ENCODE measurements at places on chromosomes 6 and 20.

GRCh38 chr6:22102671-22103070 lies 194.2 kb downstream of the PRL start:
- no peak for DNase-seq

DNA sequence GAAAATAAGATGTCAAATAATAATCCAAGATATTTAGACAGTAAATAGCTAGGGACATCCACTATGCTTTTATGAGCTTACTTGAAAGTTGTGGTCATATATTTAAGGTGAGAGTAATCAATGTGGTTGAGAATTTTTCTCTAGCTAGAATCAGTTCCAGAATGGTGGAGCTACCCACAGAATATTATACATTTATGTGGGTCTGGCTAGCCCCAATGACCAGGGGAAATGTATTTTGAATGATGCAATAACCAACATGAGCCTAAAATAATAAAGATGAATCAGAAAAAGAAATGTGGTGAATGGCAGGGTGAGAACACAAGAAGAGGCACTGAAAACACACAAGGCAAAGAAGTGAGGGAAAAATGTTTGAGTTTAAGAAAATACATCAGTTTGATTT lies 325.7 kb downstream of the TBC1D32 start:
- DNase-seq, result no peak

DNA sequence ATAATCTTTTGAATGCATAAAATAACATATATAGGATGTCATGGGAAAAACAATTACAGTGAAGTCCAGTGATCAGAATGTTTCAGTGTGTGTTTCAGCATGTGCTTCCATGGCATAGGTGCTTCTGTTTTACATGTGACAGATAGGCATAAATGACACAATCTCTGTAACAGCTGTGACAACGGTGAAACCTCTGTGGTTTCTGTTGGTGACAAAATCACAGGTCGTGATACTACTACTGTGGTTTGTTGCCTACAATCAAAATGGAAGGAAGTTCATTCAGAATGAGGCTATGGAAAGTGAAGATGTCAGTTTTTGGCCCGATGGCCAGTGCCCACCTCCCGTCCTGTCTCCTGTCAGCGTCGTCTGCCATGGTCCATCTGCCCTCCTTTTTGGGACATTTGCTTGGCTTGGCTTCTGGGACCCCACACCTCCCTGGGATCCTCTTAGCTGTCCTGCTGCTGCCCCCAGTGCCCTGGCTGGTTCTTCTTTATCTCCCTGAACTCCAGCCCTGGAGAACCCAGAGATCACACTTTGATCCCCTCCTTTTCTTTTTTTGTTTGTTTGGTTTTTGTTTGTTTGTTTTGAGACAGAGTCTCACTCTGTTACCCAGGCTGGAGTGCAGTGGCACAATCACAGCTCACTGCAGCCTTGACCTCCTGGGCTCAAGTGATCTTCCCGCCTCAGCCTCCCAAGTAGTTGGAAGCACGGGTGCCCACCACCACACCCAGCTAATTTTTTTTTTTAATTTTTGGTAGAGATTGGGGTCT lies 79.3 kb upstream of the NAA20 start:
- no peak for DNase-seq

- peak; percentile 77 for DNase-seq
Observed at GRCh38 chr6:20328266-20328923, 73.3 kb upstream of the E2F3 start.

DNA sequence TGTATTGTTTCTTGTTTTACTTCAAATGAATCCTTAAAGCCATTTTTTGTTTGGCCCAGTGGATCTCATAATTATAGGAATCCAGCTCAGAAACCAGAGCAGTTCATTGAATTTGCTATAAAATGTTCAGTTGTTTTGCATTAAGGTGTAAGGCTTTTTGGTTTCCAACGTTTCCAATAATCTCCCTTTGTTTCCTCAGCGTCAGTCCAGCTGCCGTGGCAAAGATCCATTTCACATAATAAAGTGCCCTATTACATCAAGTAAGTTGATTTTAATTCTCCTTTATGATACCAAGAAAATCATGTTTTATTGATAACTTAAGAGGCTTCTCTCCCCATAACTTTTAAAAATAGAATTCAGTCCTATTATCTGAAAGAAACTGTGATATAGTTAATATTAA lies 472.6 kb downstream of the UTRN start:
- DNase-seq, result no peak

DNA sequence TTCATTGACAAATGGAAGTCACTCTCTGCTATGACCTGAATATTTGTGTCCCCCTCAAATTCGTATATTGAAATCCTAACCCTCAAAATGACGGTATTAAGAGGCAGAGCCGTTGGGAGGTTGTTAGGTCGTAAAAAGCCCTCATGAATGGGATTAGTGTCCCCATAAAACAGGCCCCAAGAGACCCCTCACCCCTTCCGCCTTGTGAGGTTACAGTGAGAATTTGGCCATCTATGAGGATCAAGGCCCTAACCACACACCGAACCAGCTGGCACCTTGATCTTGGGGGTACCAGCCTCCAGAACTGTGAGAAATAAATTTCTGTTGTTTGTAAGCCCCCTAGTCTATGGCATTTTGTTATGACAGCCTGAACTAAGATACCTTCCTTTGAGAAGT lies 52.5 kb upstream of the SLC22A16 start:
- DNase-seq, result no peak

DNA sequence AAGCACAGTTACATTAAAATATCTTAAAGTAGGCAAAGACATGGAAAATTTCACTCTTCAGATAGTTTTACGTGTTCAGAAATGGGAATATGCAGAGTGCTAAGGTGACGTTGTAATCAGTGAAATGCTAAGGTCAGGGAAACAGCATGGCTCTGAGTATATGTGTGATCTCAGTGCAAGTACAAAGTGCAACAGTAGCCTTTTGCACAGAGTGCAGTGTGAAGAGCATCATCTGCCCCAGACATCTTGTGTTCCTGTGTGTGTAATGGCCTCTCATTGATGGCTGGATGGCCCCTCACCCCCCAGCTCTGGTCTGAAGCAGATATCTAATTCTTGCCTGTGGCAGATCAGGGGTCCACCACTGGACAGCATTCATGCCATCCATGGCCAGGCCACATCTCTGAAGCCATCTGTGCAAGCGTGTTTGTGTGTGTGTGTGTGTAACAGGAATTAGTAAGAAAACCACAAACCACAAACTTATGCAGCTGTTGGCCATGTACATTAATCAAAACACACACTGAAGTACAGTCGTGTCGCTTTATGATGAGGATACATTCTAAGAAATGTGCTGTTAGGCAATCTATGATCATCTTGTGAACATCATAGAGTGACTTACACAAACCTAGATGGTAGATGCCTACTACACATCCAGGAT lies 165.1 kb downstream of the RALGAPA2 start:
- DNase-seq, result no peak

GRCh38 chr6:44666324-44666723 lies 278.8 kb downstream of the CDC5L start:
- no peak for DNase-seq

GRCh38 chr6:170124836-170125235 lies 166.0 kb downstream of the DLL1 start:
- DNase-seq, result peak; percentile 55

All from T47D (cell line).